ENCODE measurements at places on chromosomes 2 and 18.

- peak; percentile 38 for DNase-seq
- H3K27ac ChIP-seq, result no peak overlapping the region
- peaks cover 6% of the 10 kb centered on the region for H3K4me1 ChIP-seq
- H3K36me3 ChIP-seq, result no peaks in the 10 kb centered on the region
Observed at GRCh38 chr2:112483042-112483473, 1.1 kb downstream of the TTL start.

- no peak overlapping the region for H3K27ac ChIP-seq
- no peaks in the 10 kb centered on the region for H3K4me1 ChIP-seq
- no peak overlapping the region for H3K4me3 ChIP-seq
- no peaks in the 10 kb centered on the region for H3K27me3 ChIP-seq
- DNase-seq, result no peak
Observed at GRCh38 chr2:190978389-190979053, 35.5 kb downstream of the STAT1 start.

GRCh38 chr2:74895001-74895400 is 61.1 kb downstream of the HK2 start:
- no peak for DNase-seq
- H3K4me1 ChIP-seq, result peaks cover 16% of the 10 kb centered on the region
- no peak overlapping the region for H3K27ac ChIP-seq
- H3K36me3 ChIP-seq, result peaks cover 8% of the 10 kb centered on the region
- H3K27me3 ChIP-seq, result no peaks in the 10 kb centered on the region
- no peak overlapping the region for H3K4me3 ChIP-seq

DNA sequence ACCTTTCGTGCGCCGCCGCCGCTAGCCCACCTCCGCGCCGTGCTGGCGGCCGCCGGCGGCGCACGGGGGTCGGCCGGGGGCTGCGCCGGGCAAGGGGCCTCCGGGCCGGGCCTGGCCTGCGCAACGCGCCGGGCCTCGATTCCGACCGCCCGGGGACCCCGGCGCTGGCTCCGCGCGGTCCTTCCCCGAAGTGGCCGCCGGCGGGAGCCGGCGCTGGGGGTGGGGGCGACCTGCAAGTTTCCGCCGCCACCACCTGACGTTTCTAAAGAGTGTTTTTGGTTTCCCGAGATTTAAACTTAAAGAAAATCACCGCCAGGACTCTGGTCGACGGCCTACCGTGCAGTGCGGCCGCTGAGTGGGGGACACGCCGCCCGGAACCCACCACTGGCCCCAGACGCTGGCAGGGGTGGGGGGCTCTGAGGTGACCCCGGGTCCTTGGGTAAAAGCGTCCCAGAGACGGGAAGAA is 3.8 kb upstream of the GATA6 start:
- H3K36me3 ChIP-seq, result no peaks in the 10 kb centered on the region
- no peak for DNase-seq
- peaks cover 30% of the 10 kb centered on the region for H3K4me1 ChIP-seq
- H3K4me3 ChIP-seq, result peak overlapping the region; percentile 58
- H3K27ac ChIP-seq, result no peak overlapping the region

DNA sequence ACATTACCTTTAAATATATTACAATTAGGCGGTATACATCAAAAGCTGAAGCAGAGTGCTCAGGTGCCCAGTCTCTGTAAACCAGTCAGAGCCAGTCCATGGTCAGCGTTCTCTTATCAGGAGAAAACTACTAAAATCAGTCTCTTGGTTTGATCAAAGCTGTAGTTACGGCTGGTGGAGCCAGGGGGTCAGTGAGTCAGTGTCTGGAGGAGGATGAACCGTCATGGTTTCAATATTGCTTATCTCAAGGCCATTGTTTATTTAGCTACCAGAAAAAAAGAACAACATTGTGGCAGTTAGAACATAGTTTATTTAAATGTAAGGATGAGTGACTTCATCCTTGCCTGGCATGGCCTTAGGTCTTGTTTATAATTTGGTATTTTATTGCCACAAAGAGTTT is 71.3 kb upstream of the NYAP2 start:
- no peak overlapping the region for H3K4me3 ChIP-seq
- no peaks in the 10 kb centered on the region for H3K4me1 ChIP-seq
- H3K27me3 ChIP-seq, result no peaks in the 10 kb centered on the region
- no peaks in the 10 kb centered on the region for H3K36me3 ChIP-seq
- H3K27ac ChIP-seq, result no peak overlapping the region
- DNase-seq, result peak; percentile 6

DNA sequence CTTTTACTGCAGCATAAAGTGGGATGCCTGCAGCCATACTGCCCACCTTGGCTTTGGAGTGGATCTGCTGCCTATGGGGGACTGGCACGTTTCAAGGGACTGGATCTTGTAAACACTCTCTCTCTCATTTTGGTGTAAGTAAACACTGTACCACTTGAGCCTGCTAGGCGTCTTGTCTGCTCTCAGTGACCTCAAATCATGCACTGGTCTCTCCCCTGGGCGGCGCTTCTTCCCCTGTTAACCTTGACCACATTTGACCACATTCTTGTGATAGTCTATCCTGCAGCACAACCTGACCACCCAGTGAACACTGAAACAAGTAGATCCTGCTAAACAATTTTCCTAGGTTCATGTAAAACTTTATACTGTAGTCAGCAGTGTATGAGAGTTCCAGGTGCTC is 82.6 kb upstream of the HNMT start:
- no peaks in the 10 kb centered on the region for H3K36me3 ChIP-seq
- H3K4me1 ChIP-seq, result no peaks in the 10 kb centered on the region
- H3K27me3 ChIP-seq, result no peaks in the 10 kb centered on the region
- H3K4me3 ChIP-seq, result no peak overlapping the region

- H3K27ac ChIP-seq, result no peak overlapping the region
- no peaks in the 10 kb centered on the region for H3K27me3 ChIP-seq
- no peaks in the 10 kb centered on the region for H3K36me3 ChIP-seq
- DNase-seq, result no peak
Observed at GRCh38 chr2:58098254-58099095, 51.9 kb downstream of the VRK2 start.

- no peak for DNase-seq
- H3K27ac ChIP-seq, result no peak overlapping the region
- peaks cover 14% of the 10 kb centered on the region for H3K4me1 ChIP-seq
- H3K36me3 ChIP-seq, result no peaks in the 10 kb centered on the region
- no peak overlapping the region for H3K4me3 ChIP-seq
- H3K27me3 ChIP-seq, result no peaks in the 10 kb centered on the region
Observed at GRCh38 chr2:49355611-49356010, 201.3 kb upstream of the FSHR start.

DNA sequence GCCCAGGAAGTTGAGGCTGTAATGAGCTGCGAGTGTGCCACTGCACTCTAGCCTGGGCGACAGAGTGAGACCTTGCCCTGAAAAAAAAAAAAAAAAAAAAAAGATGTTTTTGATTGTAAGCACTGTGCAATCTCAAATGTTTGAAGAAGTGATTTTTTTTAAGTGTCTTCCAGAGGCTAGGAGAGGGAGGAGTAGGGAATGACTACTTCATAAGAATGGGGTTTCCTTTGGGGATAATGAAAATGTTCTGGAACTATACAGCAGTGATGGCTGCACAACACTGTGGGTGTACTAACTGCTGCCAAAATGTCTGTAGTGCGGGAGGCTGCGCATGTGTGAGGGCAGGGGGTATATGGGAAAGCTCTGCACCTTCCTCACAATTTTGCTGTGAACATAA is 83.7 kb downstream of the MCFD2 start:
- no peak overlapping the region for H3K27ac ChIP-seq
- no peaks in the 10 kb centered on the region for H3K27me3 ChIP-seq
- H3K4me3 ChIP-seq, result no peak overlapping the region
- DNase-seq, result no peak
- H3K36me3 ChIP-seq, result no peaks in the 10 kb centered on the region
- no peaks in the 10 kb centered on the region for H3K4me1 ChIP-seq

- no peaks in the 10 kb centered on the region for H3K4me1 ChIP-seq
- no peak overlapping the region for H3K4me3 ChIP-seq
- no peak for DNase-seq
- H3K36me3 ChIP-seq, result no peaks in the 10 kb centered on the region
Observed at GRCh38 chr2:37300146-37300545, 24.5 kb downstream of the PRKD3 start.

DNA sequence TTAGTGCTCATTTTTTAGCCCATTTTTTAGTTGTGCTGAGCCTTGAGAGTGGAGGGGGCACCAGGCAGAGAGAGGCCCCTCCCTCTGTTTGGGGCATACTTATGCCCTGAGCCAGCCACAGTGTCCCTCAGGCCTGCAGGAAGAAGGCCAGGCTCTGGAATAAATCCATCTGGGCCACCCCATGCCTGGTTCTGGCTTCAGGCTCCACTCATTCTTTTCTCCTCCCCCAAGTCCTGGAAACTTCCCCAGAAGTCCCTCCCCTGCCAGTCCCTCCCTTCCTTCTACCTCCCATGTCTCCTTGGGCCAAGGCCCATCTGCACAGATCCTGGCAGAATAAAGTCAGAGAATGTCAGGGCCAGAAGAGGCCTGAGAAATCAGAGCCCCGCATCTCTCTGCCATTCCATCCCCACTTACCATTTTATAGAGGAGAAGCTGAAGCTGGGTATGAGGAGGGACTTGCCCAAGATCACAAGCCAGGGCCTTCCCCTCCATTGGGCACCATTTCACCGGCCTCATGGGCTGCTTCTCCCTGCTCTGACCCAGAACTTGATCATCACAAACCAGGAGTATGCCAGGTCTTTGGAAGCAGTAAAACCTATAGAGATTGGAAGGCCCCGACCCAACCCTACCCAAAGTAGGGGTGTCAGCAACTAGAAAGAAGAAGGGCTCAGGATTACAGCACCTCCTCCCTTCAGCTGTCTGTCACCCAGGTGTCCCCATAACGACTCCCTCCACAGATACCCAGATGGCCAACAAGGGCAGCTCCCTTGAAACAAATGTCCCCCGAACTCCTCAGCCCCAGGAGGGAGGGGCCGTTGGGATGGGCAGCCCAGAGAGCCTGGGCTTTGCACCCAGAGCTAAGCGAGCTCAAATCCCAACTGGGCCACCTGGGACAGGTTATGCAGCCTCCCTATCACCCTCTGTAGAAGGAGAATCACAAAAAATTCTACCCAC is 108.4 kb downstream of the POLR1A start:
- no peaks in the 10 kb centered on the region for H3K27me3 ChIP-seq
- no peaks in the 10 kb centered on the region for H3K36me3 ChIP-seq
- H3K4me3 ChIP-seq, result no peak overlapping the region
- no peak for DNase-seq
- peaks cover 8% of the 10 kb centered on the region for H3K4me1 ChIP-seq

DNA sequence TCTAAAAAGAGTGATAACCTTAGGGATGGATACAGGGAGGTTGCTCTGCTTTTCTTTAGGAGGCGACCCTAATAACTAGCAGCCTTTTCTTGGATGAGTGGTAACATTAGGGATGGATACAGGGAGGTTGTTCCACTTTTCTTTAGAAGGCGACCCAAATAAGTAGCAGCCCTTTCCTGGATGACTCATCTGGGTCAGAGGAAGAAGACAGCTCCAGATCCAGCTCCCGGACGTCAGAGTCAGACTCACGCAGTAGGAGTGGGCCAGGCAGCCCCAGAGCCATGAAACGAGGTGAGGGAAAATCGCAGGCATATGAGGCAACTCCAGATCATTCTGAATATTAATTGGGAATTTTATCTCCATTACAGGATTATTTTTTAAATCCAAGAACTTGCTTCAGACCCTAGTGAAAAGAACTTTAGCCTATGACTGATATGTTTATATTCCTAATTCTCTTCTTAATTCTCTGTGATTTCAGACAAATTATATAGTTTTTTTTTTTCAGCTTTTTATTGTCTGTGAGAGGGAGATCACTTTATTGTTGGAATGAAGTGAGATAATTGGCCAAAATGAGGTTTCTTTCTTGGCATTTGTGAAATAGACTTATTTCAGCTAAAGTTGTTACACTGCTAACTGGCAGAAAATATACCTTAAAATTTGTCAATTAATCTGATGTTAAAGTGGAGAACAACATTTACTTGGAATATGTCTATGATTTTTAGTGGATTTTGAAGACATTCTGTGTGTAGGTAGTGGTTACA is 31.2 kb upstream of the C1GALT1C1L start:
- no peaks in the 10 kb centered on the region for H3K27me3 ChIP-seq
- no peak overlapping the region for H3K4me3 ChIP-seq
- no peaks in the 10 kb centered on the region for H3K4me1 ChIP-seq
- H3K36me3 ChIP-seq, result no peaks in the 10 kb centered on the region

GRCh38 chr2:150485114-150485870 is 2.2 kb downstream of the RND3 start:
- no peaks in the 10 kb centered on the region for H3K27me3 ChIP-seq
- H3K27ac ChIP-seq, result no peak overlapping the region
- peaks cover 24% of the 10 kb centered on the region for H3K36me3 ChIP-seq
- peak; percentile 72 for DNase-seq
- peak overlapping the region; percentile 97 for H3K4me3 ChIP-seq
- H3K4me1 ChIP-seq, result peaks cover 44% of the 10 kb centered on the region

GRCh38 chr18:820591-821165 is 8.6 kb upstream of the YES1 start:
- H3K27ac ChIP-seq, result no peak overlapping the region
- DNase-seq, result no peak
- no peaks in the 10 kb centered on the region for H3K36me3 ChIP-seq
- no peak overlapping the region for H3K4me3 ChIP-seq

- no peaks in the 10 kb centered on the region for H3K4me1 ChIP-seq
- no peak for DNase-seq
- peak overlapping the region; percentile 63 for H3K4me3 ChIP-seq
- H3K36me3 ChIP-seq, result no peaks in the 10 kb centered on the region
- no peaks in the 10 kb centered on the region for H3K27me3 ChIP-seq
- H3K27ac ChIP-seq, result no peak overlapping the region
Observed at GRCh38 chr18:80148326-80149199, 39.5 kb downstream of the ADNP2 start.

GRCh38 chr18:56380685-56381084 is 257.7 kb downstream of the TXNL1 start:
- DNase-seq, result no peak
- no peaks in the 10 kb centered on the region for H3K36me3 ChIP-seq
- H3K27me3 ChIP-seq, result no peaks in the 10 kb centered on the region

All from GM23338 (cell line).